Activated CD8-positive, alpha-beta memory T cell treated with anti-CD3 and anti-CD28 coated beads for 4 hours (primary cell): ENCODE measurements at places on chromosomes 4 and X.
A peak's percentile ranks its signal among the peaks of the same experiment; 100 is the strongest.

DNA sequence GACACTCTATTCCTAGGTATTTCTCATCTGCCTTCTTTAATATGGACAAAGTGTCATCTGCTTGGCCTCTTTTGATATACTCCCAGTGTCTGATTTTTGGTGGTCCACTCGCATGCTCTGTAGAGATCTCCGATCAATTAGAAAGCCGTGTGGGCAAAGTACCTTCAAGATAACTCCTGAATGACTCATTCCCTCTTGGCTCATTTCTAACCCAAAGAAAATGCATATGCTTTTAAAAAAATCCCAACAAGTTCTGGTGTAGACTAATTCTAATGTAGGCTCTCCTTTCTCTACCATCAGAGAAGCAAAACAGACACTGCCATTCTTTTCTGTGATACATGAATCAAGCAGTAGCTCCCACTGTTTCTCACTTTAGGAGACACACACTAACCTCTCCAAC, 714.9 kb upstream of the ADGRL3 start:
- DNase-seq = no peak

GRCh38 chr4:153724606-153725005, 35.2 kb downstream of the RNF175 start:
- DNase-seq = no peak

DNA sequence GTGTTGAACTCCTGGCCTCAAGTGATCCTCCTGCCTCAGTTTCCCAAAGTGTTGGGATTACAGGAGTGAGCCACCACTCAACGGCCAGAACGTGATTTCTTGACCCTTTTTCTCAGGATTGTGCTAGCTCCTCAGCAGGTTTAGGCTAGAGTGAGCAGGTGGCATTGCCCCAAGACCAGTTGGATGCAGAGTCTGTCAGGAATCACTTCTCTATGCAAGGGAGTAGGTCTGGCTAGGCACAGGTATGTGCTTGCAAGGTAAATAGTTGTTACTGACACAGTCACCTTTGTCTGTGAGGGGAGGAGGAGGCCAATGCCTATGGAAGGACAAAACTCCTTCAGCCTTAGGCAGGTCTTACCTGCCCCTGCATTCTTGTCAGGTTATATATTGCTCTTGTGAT, 24.2 kb downstream of the SLC25A5 start:
- no peak for DNase-seq

- DNase-seq = peak; percentile 28
These were observed 162.1 kb downstream of the SMIM20 start for GRCh38 chr4:26076000-26076587.

- DNase-seq = no peak
These were observed 406.7 kb upstream of the ACTRT1 start for GRCh38 chrX:128458888-128459287.

GRCh38 chr4:110611968-110612447, 10.9 kb downstream of the PITX2 start:
- no peak for DNase-seq

- DNase-seq = no peak
These were observed 189.5 kb upstream of the TAPT1 start for GRCh38 chr4:16415751-16416150.

DNA sequence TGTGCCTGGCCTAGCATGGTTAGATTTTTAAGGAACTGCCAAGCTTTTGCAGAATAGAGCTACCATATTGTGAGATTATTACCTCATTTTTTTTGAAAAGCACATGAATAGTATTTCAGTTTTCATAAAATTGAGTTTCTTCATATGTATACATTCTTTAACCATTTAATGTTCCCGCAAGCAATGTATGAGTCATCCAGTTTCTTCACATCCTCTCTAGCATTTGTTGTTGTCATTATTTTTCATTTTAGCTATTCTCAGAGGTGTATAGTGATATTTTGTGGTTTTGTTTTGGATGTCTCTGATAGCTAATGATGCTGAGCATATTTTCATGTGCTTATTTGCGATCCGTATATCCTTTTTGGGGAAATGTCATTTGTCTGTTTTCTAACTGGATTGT, 74.9 kb downstream of the GLUD2 start:
- no peak for DNase-seq

DNA sequence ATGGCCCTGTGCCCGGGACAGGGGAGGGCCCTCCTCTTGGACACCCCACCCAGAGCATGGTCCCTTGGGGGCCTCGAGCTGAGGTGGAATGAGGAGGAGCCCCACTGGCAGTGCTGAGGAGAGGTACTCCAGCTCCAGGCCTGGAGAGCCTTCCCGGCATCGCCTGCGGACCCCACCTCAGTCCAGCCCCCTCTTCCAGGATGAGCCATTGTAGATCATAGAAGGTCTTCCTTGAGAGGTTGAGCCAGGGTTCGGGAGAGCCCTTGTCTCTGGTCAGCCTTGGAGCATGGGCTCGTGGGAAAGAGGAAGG, 16.9 kb downstream of the SMIM10L2A start:
- no peak for DNase-seq

DNA sequence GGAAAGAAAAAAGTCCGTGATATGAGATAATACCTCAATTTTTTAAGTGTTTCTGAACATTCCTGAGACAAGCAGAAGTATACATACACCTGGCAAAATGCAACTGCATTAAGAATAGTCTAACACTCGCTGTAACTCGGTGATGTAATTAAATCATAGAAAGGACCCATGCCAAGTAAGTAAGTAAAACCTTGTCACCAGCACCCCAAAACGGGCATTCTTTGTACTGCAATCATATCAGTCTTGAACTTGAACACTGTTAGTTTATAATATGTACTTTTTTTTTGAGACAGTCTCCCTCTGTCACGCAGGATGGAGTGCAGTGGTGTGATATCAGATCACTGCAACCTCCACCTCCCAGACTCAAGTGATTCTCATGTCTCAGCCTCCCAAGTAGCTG, 47.4 kb downstream of the SMIM14 start:
- no peak for DNase-seq

- DNase-seq = no peak
These were observed 101.1 kb downstream of the CT47B1 start for GRCh38 chrX:120774606-120775005.

GRCh38 chr4:65845199-65845773, 175.0 kb upstream of the EPHA5 start:
- no peak for DNase-seq

DNA sequence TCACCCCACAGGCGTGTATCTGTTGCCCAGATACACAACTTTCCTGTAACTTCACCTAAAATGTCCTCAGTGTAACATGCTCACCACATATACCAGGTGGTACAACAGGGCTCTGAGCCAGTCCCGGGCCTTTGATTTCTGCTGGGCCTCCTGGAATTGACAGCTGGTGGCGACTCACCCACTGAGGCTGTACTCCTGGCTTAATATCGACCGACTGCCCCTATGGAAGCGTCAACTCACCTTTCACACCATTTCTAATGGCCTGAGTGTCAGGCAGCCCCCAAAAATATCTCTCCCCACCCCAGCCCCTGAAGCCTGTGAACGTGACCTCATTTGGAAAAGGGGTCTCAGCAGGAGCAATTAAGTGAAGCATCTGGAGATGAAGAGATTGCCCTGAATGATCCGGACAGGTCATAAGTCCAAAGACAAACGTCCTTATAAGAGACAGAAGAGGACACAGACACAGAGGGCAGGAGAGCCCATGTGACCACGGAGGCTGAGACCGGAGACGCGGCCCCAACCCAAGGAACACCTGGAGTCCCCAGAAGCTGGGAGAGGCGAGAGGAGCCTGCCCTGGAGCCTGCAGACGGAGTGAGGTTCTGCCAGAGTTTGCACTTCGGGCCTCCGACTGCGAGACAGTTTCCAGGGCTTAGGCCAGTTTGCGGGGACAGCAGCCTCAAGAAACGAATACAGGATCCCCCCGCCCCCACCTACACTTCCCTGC, 12.6 kb upstream of the MXD4 start:
- no peak for DNase-seq

DNA sequence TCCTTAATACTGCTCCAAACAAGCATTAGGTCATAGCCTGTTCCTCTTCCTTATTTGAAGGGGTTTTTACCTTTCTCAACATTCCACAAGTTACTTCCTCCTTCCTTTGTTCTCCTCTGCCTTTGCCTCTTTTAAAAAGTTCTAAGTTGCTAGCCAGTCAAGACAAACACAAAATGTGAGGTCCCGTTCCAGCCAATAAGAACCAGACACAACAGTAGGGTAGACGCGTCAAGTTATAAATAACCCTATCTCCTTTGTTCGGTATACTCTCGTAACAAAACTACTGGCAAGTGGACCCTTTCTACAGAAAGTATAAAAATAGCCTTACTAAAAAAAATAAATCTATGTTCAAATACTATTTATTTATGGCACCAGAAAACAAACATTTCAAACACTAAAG, 6.3 kb upstream of the ACE2 start:
- DNase-seq = no peak

- no peak for DNase-seq
These were observed 90.4 kb upstream of the RAB40AL start for GRCh38 chrX:102846544-102847236.

DNA sequence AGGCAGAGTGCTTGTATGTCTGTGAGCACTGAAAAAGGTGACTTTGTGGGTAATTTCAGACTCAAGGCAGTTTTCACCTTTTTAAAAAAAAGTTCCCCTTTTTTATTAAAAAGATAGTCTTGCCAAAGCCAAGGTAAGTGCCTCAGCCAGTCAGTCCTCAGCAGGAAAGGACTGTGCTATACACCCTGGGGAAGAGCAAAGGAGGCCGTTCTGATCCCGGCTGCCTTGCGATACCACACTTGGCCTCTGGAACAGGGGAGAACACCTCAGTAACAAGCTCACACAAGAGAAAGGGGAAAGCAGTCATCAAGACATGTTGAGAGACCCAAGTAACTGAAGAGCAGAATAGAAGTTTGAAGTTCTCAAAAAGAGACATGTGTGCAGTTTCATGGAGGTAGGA, 541.7 kb downstream of the BCOR start:
- no peak for DNase-seq
